Cardiac septum (tissue), 1 donor: ENCODE measurements at places on chromosomes 11 and 22. TPM values are rescaled to one million over a fixed set of nuclear protein-coding genes. Genes with fewer than 3 reads are reported as not detected.

The LMO1 gene
- total RNA-seq: 0.46 TPM

The FAM181B gene
- 0.27 TPM for total RNA-seq

The TRIM29 gene
- not detected for total RNA-seq

The BRMS1 gene
- 14.6 TPM for total RNA-seq

The MYRF gene
- 0.27 TPM for total RNA-seq

The OR8A1 gene
- total RNA-seq: not detected

The PKDREJ gene
- 0.11 TPM for total RNA-seq

- DNase-seq: no peak
Measured at GRCh38 chr11:68002938-68003845, 705 bp downstream of the UNC93B1 start.

DNA sequence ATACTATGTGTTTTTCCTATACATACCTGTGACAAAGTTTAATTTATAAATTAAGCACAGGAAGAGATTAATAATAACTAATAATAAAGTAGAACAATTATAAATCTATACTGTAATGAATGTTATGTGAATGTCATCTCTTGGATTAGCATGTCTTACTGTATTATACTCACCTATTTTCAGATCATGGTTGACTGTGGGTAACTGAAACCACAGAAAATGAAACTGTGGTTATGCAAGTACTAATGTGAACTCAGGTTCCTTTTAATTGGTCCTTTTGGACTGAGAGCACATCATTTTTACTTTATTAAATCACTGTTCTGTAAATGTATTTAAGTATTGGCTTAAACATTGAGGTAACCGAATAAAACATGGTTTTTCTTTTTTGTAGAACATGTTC, 108.8 kb downstream of the PPP6R3 start:
- no peak for DNase-seq

- no peak for DNase-seq
Measured at GRCh38 chr11:117273550-117274289, 17.4 kb upstream of the BACE1-AS start.

GRCh38 chr11:110878513-110878912, 166.3 kb upstream of the ARHGAP20 start:
- no peak for DNase-seq

GRCh38 chr11:133163463-133164419, 368.6 kb downstream of the OPCML start:
- DNase-seq: no peak

DNA sequence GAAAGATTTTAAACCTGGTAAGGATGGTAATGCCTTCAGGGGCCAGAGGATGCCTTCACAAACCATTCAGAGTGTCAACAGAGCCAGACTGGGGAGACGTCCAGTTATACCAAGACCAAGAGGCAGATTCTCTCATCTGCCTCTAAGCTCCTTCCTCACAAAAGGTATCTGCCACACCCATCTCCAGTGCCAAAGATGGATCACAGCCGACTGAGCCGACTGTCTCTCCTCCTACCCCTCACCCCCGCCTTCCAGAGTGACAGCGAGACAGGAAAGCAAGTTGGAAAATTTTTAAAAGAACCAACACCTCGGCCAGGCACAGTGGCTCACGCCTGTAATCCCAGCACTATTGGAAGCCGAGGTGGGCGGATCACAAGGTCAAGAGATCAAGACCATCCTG, 79.1 kb upstream of the AKIP1 start:
- no peak for DNase-seq
